ENCODE measurements at places on chromosomes 5 and 9. TPM values are rescaled to one million over a fixed set of nuclear protein-coding genes. Genes with fewer than 3 reads are reported as not detected.

The SLC34A3 gene
- total RNA-seq = not detected

The ARL10 gene
- total RNA-seq = 0.05 TPM

The SPARC gene
- 1,275 TPM for total RNA-seq

The CDH10 gene
- 0.34 TPM for total RNA-seq

The NUDT2 gene
- 17.7 TPM for total RNA-seq

The TRIM36 gene
- total RNA-seq = 2.4 TPM

The GNA14 gene
- total RNA-seq = 0.05 TPM

The GPSM1 gene
- 21.4 TPM for total RNA-seq

GRCh38 chr5:1374679-1375055, 29.8 kb upstream of the CLPTM1L start:
- peak; percentile 19 for DNase-seq

- DNase-seq = peak; percentile 20
Observed at GRCh38 chr5:3595006-3595961, at the start of gene IRX1. Gene IRX1 (plus strand): TSS chr5:3595832. CDS start chr5:3596106, 274 bp downstream.

- no peak for DNase-seq
Observed at GRCh38 chr9:129570450-129571297, 50.2 kb downstream of the C9orf50 start.

GRCh38 chr9:71245651-71246050, 124.2 kb upstream of the TRPM3 start:
- DNase-seq = no peak

DNA sequence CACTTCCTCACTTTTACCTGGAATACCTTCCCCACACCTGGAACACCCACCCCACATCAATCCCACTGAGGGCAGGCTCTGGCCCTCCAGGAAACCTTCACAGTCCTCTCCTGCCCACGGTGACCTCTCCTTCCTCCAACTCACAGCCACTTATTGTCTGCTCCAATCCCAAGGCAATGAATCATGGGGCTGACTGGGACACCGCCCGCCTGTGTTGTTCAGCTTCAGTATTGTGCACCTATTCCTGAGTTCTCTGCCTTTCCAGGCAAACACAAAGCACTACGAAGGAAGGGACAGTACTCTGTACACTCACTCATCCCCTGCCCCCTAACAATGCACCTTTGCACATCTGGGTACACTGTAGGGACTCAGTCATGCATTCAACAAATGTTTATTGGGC, 7.3 kb downstream of the PCDH1 start:
- peak; percentile 14 for DNase-seq

GRCh38 chr5:126172812-126173211, 250.4 kb upstream of the GRAMD2B start:
- DNase-seq = no peak

GRCh38 chr5:149388498-149389190, 9.6 kb upstream of the IL17B start:
- DNase-seq = no peak

GRCh38 chr5:11863911-11864310, 40.3 kb downstream of the CTNND2 start:
- no peak for DNase-seq

GRCh38 chr5:149656576-149657182, 73.4 kb upstream of the PPARGC1B start:
- DNase-seq = peak; percentile 59

- no peak for DNase-seq
Observed at GRCh38 chr5:82720213-82721086, 356.7 kb downstream of the TMEM167A start.

- no peak for DNase-seq
Observed at GRCh38 chr5:165304193-165304827, 1798.9 kb downstream of the MAT2B start.

DNA sequence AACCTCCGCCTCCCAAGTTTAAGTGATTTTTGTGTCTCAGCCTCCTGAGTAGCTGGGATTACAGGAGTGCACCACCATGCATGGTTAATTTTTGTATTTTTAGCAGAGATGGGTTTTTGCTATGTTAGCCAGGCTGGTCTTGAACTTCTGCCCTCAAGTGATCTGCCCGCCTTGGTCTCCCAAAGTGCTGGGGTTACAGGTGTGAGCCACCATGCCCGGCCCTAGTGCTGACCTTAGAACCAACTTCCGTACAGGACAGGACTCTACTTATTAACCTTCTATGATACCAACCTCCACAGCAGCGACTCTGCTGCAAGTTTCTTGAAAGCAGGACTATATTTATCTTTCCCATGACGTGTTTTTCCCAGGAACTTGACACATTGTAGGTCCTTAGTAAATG, 176.9 kb downstream of the RGS3 start:
- no peak for DNase-seq

GRCh38 chr9:31824860-31825259, 559.6 kb upstream of the ACO1 start:
- peak; percentile 32 for DNase-seq

DNA sequence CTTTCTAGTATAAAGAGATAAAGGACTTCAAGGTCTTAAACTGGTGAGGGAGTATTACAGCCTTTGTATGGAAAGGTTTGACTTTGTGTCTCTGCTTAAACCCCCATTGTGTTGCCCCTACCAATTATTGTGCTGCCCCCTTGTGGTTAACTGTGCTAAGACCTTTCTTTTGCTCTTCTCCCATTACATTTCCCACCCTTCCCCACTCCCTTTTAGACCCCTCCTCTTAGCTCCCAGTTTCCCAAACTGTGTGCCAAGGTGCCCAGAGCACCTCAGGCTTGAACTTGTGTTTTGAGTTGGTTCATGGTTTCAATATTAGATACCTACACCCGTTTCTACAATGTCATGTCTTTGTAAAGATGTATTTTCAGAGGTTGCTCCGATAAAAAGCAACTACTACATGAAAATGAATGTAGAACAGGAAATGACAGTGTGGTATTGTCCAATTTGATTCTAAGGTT, 2.9 kb downstream of the JAK2 start:
- DNase-seq = peak; percentile 75
